Stimulated activated memory B cell treated with anti-CD40 and anti-IgM and Interleukin-4, amounts not matched to agents 10 μg/mL and 1 μg/mL and 100 μg/mL, for 72 hours (primary cell): ENCODE measurements at places on chromosomes 6 and 20.

GRCh38 chr20:13749811-13750210, 34.9 kb downstream of the ESF1 start:
- ATAC-seq, result no peak

DNA sequence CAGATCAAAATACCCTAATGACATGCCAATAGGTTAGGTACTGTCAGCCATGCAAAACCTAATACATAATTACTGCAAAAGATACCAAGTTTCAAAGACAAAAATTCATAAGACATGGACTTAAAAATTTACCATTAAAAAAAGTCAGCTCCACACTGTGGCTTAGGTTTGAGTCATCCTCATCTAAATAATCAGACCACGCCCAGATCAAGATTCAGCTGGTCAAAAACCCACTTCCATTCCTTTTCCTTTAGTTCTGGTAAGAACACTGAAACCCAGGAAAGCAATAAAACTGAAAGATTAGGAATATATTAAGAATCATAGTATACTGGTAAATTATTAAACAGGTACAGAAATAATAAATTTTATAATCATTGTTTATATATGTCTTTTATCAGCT, 81.0 kb upstream of the ASF1A start:
- no peak for ATAC-seq

DNA sequence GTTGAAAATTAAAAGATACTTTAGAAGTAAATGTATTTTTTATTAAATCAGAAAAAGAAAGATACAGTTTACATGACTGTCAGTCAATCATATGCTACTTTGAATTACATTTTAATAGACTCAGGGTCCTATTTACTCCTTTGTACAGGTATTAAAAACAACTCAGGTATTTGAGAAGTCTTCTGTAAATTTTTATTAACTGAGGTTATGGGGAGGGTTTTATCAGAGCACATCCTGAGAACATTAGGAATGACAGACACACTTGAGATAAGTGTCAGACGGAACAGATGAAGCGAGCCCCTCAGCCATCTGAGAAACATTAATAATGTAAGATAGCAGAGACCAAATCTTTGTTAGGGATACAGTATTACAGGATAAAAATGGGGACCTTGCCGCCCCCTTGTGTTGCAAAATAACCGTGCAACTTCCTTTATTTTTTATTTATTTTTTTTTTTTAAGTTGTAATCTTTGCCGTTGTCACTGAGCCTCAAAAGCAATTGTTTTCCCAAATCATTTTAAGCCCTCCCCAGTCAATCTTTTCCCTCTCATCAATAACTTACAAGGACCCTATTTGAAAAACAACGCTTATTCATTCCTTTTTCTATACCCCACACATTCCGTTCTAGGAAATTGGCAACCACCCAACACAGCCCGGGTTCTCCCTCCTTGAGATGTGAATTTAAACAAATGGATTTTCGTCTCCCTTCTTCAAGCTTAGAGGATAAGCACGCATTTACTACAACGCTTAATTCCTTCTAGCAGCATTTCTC, 126.7 kb downstream of the BCAS1 start:
- ATAC-seq, result no peak

- no peak for ATAC-seq
These were observed 10.9 kb downstream of the CASP8AP2 start for GRCh38 chr6:89840538-89840937.

- no peak for ATAC-seq
These were observed 285.3 kb upstream of the PRDM1 start for GRCh38 chr6:105800871-105801270.

GRCh38 chr20:59268870-59269269, 31.5 kb upstream of the EDN3 start:
- no peak for ATAC-seq

- ATAC-seq, result peak; percentile 37
These were observed 29.9 kb downstream of the SGK1 start for GRCh38 chr6:134287859-134288537.

- no peak for ATAC-seq
These were observed 116.0 kb downstream of the CRYBG1 start for GRCh38 chr6:106476331-106477105.

DNA sequence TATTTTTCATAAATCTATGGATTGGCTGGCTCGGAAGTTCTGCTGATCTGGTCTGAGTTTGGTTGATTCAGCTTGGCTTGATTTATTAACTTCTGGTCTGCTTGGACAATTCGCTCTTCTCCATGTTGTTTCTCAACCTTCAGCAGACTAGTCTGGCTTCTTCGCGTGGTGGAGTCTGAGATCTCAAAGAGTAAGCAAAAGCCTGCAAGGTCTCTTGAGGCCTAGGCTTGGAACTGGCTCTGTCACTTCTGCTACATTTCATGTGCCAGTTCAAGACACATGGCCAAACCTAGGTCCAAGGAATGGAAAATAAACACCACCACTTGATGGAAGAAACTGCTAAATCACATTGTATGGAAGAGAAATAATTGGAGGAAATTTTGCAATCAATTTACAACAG, 115.1 kb upstream of the JAG1 start:
- no peak for ATAC-seq

- ATAC-seq, result peak; percentile 83
These were observed 159.3 kb upstream of the TNFAIP3 start for GRCh38 chr6:137707590-137708360.

- ATAC-seq, result no peak
These were observed 1.3 kb downstream of the ZKSCAN3 start for GRCh38 chr6:28351087-28351486.

DNA sequence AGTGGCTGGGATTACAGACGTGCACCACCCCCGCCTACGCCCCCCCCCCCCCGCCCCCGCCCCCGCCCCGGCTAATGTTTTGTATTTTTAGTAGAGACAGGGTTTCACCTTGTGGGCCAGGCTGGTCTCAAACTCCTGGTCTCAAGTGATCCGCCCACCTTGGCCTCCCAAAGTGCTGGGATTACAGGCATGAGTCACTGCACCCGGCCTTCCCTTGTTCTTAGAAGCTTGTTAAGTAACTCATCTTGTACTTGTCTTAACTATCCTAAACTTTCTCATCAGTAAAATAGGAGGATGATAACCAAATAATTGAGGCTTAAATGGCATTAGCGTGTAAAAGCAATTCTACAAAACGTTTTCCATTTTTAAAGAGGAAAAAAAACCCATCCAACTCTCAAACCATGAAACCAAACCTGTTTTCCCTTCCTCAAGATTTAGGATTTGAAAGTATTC, 4.2 kb downstream of the CDYL start:
- ATAC-seq, result no peak

DNA sequence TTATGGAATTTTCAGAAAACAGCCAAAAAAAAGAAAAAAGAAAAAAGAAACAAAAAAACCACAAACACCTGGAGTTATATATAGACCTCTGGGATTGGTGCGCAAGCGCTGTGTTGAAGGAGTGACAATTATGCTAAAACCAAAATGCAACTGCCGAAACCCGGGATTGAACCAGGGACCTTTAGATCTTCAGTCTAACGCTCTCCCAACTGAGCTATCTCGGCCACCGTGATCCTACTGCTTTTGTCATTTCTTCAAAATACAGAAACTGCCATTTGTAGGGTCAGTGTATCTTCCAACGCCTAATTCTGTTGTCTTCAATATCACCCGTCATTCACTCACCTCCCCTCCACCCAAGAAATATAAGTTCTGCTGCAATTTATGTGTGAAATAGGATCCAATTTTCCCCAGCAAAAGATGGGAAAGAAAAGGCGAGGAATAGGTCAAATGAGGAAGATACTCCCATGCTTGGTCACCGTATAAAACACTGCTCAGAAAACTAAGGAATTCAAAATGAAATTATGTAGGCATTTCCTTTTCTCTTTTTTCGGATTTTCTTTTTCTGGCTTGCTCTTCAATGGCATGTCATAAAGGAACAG, 116.0 kb downstream of the TRIM27 start:
- ATAC-seq, result no peak

DNA sequence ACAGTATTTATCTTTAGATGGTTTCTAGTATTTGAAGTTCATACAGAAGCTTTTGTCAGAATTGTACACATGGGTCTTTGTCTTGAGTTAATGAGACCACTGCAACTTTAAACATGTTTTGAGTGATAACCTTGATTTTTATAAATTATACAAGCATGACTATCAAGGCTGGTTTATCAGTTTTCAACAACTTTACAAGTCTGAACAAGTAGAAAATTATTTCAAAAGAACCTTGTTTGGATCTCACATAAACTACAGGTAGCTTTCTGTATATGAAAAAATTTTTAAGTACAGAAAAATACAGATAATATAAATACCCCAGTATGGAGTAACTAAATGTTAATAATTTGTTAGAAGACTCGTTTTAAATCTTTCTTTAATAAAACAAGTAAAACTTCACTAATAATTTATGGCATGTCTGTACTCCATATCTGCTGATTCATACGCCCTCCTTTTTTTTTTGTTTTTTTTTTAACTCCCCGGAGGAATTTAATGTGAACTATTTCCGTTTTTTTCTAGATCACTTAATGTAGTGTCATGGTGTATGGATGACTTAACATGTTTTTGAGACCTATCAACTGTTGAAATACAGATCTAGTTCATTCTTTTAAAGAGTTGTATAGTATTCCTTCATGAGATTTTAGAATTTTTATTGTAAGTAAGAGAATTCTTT, 18.3 kb downstream of the VAPB start:
- ATAC-seq, result no peak

- ATAC-seq, result no peak
These were observed 15.5 kb upstream of the MYMX start for GRCh38 chr6:44201200-44201599.

- ATAC-seq, result peak; percentile 67
These were observed 24.9 kb upstream of the IER3 start for GRCh38 chr6:30769088-30769852.

- peak; percentile 59 for ATAC-seq
These were observed 128.3 kb downstream of the MAP3K7 start for GRCh38 chr6:90458353-90459224.

DNA sequence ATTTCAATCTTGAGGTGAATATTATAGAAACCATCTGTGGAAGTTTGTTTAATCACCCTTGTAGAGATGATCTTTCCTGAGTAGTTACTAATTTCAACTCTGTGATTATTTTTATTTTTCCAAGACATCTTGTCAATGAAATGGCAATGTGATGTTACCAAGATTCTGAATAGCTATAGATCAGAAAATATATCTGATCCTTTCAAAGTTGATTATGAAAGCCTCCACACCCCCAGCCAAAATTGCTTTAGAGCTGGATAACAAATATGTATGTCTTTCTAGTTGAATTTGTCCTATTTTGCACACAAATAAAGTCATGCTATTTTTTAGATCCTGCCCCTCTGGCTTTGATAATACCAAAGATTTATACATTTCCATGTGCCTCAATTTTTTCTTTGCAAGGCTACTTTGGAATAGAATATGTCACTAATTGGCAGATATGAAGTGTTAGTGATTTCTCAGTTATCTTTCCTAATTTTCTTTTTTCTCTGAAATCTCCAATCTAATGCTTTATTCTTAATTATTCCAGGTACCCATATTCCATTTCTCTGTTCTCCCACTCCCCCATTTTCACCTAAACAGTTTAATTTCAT, 5.0 kb downstream of the SIM1 start:
- ATAC-seq, result no peak

- no peak for ATAC-seq
These were observed 27.8 kb downstream of the FOXA2 start for GRCh38 chr20:22556565-22557056.

GRCh38 chr6:3230900-3231246, 3.4 kb upstream of the TUBB2B start:
- ATAC-seq, result no peak
